Erythroblast (primary cell): ENCODE measurements at places on chromosomes 1 and 21.

DNA sequence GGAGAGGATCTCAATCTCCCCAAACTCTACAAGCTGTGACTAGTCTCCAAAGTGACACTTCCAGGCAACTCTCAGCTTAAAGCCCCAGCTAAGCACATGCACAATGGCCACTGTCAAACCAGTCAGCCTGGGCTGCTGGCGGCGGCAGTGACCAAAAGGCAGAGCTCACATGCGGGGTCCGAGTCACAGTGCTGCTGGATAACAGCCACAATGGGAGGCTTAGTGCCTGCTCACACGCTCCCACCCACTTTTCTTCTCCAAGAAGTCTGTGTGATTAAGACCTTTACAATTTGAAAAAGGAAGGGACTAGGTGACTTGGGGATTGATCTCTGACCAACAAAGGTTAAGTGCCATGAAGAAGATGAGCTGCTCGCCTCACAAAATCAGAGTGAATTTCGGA lies 16.8 kb downstream of the RIPK4 start:
- DNase-seq = no peak

GRCh38 chr1:243799908-243800307 lies 50.1 kb downstream of the AKT3 start:
- DNase-seq = no peak

GRCh38 chr1:101044749-101045148 lies 19.2 kb upstream of the DPH5 start:
- DNase-seq = no peak

DNA sequence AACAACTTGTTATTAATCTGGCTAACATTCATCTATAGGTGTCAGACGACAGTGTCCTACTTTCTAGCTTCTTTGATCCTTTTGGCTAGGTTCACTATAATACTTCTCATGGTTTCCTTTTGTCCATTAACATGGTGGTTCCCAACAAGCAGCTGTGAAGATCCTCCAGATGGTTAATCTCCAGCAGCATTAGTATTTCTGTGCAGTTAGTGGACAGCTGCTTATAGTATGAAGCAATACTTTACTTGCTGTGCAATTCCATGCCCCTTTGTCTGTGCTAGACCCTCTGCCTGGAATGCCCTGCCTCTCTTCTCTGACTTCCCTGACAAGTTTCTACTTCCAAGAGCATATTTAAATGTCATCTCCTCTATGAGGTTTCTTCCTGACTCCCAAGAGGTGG lies 41.7 kb upstream of the ARHGAP29 start:
- no peak for DNase-seq

DNA sequence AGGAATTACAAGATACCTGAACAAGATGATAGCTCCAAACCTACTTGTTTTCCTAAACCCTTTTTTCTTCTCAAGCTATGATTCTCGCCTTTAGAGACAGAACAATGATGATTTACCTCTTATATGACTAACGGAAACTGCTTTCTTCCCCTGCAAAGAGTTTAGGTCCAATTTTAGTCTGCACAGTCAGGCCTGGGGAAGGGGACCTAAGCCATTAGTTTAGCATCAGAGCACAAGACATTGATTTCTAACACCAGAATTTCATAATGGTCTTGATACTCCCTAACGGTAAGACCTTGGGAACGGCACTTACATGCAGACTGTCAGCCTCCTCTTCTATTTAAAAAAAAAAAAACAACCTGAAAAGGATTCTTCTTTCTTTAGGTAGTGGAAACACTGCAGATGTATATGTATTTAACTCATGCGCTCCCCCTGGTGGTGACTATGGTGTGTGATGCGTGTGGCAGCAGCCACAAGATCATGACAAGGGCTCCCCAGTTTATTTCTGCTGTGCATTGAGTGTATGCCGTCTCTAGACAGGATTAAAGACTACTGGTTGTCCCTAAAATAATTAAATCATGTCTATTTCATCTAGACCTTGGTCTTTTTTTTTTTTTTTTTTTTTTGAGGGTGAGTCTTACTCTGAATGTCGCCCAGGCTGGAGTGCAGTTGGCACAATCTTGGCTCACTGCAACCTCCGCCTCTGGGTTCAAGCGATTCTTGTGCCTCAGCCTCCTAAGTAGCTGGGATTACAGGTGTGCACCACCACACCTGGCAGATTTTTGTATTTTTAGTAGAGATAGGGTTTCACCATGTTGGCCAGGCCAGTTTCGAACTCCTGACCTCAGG lies 37.3 kb upstream of the TMEM222 start:
- no peak for DNase-seq

GRCh38 chr1:117678246-117678977 lies 72.6 kb downstream of the TENT5C start:
- DNase-seq = peak; percentile 8

- DNase-seq = no peak
Measured at GRCh38 chr1:229942501-229942900, 124.5 kb upstream of the GALNT2 start.

- DNase-seq = no peak
Measured at GRCh38 chr1:228013131-228013934, 6.5 kb downstream of the WNT3A start.

- no peak for DNase-seq
Measured at GRCh38 chr1:24643363-24644099, 429 bp downstream of the SRRM1 start.

GRCh38 chr1:101314244-101314643 lies 77.4 kb downstream of the S1PR1 start:
- DNase-seq = no peak

- no peak for DNase-seq
Measured at GRCh38 chr1:183443011-183443410, 24.8 kb upstream of the NMNAT2 start.

GRCh38 chr1:26853156-26853555 lies 9.8 kb upstream of the SFN start:
- DNase-seq = no peak

DNA sequence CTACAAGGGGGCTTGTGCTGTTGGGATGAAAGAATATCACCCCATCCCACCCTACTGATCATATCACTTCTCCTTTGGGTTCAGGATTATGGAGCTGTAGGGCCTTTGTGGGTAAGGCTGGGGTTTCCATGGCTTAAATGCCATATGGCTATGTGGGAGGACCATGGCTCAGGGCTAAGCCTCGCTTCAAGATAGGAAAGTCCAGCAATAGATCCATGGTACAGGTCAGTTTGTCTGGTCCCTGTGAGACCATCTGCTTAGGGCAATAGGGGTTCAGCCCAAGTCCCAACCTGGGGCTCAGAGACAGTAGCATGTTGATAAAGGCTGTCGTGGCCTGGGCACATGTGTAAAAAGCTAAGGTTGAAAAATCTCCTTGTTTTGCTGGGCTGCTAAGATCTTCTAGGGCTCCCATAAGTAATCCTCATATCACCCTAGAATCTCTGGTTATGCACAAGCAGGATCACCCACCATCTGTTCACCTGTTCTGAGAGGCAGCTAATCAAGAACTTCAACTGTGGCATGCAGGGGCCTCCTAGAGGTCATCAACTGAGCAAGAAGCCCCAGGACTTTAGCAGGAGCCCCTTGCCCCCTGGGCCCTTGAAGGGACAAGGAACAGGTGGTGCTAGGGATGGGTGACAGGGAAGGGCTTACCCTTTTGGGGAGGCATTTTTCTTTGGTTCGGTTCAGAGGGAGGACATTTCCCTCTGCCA lies 66.5 kb downstream of the UBE2T start:
- no peak for DNase-seq

DNA sequence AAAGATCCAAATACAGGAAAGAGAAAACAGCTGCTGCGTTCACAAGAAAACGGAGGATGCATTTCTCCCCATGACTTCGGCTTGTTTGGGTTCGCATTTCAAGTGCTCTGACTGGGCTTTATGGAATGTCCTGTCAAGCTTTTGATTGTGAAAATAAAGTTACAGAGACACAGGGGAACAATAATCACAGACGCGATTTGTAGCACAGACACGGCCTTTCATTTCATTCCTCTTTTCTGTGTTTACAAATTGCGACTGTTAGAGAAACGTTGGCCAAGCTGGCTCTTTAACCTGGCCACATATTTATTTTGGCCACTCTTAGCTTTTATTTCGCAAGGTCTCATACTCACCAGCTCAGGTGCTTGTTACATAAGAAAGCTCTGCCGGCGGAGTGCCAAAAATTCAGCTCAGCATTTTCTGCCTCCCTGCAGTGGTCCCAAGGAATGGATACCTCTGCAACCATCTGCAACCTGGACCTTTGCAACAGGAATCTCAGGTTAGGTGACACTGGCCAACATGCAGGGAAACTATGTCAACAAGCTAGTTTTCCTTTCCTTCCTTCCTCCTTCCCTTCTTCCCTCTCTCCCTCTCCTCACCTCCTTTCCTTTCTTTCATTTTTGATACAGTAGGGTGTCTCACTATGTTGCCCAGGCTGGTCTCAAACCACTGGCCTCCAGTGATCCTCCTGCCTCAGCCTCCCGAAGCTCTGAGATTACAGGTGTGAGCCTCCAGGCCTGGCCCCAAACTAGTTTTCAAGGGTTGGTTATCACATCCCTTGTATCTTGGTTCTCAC lies 58.2 kb upstream of the SLC45A1 start:
- DNase-seq = no peak

GRCh38 chr1:180954801-180955165 lies 42.1 kb downstream of the KIAA1614 start:
- no peak for DNase-seq
